Heart left ventricle (tissue), 16 donors: ENCODE measurements at places on chromosomes 3 and 15. TPM values are rescaled to one million over a fixed set of nuclear protein-coding genes. Genes with fewer than 3 reads are reported as not detected.
A peak's percentile ranks its signal among the peaks of the same experiment; 100 is the strongest.

GRCh38 chr3:88219138-88219792, 69.5 kb downstream of the C3orf38 start:
- no peaks in the 10 kb centered on the region for H3K36me3 ChIP-seq
- H3K27me3 ChIP-seq: no peaks in the 10 kb centered on the region
- no peaks in the 10 kb centered on the region for H3K4me1 ChIP-seq
- H3K4me3 ChIP-seq: no peak overlapping the region
- no peak for DNase-seq
- H3K27ac ChIP-seq: no peak overlapping the region

- no peak overlapping the region for H3K27ac ChIP-seq
- H3K4me3 ChIP-seq: no peak overlapping the region
- no peak for DNase-seq
- H3K4me1 ChIP-seq: no peaks in the 10 kb centered on the region
- no peaks in the 10 kb centered on the region for H3K36me3 ChIP-seq
- H3K27me3 ChIP-seq: no peaks in the 10 kb centered on the region
Measured at GRCh38 chr15:26298659-26299170, 435.6 kb upstream of the ATP10A start.

GRCh38 chr15:85752124-85752475, 42.6 kb downstream of the KLHL25 start:
- no peak for DNase-seq
- H3K4me3 ChIP-seq: no peak overlapping the region
- H3K27me3 ChIP-seq: no peaks in the 10 kb centered on the region
- H3K4me1 ChIP-seq: peaks cover 40% of the 10 kb centered on the region

- H3K4me3 ChIP-seq: no peak overlapping the region
- no peaks in the 10 kb centered on the region for H3K4me1 ChIP-seq
- H3K27me3 ChIP-seq: no peaks in the 10 kb centered on the region
- no peaks in the 10 kb centered on the region for H3K36me3 ChIP-seq
Measured at GRCh38 chr15:45391746-45392583, 13.6 kb upstream of the GATM start.

Gene IL17RD
- 5.4 TPM for total RNA-seq

- H3K27ac ChIP-seq: no peak overlapping the region
- H3K4me3 ChIP-seq: no peak overlapping the region
- DNase-seq: no peak
- peaks cover 6% of the 10 kb centered on the region for H3K4me1 ChIP-seq
Measured at GRCh38 chr3:186596568-186597287, 16.1 kb upstream of the AHSG start.

DNA sequence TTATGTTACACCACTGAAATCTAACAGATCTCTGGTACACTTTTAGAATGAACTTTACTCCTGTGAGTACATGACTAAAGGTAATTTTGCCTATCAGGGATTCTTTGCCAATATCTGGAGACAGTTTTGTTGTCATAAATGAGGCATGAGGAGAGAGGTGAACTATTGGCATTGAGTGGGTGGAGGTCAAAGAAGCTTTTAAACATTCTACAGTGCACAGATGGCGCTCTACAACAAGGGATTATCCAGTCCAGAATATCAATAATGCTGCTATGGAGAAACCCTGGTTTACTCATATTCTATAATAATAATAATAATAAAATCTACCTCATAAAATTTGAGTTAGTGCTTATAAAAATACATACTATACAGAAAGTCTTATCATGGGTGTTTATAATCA, 702.3 kb downstream of the SI start:
- H3K27ac ChIP-seq: no peak overlapping the region
- H3K36me3 ChIP-seq: no peaks in the 10 kb centered on the region
- H3K4me3 ChIP-seq: no peak overlapping the region

DNA sequence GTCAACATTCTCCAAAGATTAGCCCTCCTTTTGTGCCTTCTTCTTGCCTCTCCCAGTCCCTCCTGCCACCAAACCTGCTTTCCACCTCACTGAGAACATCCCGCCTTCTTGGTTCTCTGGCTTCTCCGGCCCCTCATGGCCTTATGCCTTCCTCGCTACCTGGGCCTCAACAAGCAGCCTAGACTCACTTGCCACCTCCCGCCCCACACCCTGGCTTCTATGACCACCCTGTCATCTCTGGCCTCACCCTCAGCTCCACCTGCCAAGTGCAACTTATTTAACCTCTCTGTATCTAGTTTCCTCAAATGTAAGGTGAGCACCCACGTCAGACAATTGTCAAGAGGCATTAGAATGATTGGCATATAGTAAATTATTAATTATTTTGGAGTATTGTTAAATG, 68.8 kb upstream of the MEX3B start:
- no peaks in the 10 kb centered on the region for H3K36me3 ChIP-seq
- no peaks in the 10 kb centered on the region for H3K4me1 ChIP-seq
- H3K27me3 ChIP-seq: no peaks in the 10 kb centered on the region

Gene PODXL2
- 4.1 TPM for total RNA-seq

Gene SLC15A2
- total RNA-seq: 2.9 TPM

DNA sequence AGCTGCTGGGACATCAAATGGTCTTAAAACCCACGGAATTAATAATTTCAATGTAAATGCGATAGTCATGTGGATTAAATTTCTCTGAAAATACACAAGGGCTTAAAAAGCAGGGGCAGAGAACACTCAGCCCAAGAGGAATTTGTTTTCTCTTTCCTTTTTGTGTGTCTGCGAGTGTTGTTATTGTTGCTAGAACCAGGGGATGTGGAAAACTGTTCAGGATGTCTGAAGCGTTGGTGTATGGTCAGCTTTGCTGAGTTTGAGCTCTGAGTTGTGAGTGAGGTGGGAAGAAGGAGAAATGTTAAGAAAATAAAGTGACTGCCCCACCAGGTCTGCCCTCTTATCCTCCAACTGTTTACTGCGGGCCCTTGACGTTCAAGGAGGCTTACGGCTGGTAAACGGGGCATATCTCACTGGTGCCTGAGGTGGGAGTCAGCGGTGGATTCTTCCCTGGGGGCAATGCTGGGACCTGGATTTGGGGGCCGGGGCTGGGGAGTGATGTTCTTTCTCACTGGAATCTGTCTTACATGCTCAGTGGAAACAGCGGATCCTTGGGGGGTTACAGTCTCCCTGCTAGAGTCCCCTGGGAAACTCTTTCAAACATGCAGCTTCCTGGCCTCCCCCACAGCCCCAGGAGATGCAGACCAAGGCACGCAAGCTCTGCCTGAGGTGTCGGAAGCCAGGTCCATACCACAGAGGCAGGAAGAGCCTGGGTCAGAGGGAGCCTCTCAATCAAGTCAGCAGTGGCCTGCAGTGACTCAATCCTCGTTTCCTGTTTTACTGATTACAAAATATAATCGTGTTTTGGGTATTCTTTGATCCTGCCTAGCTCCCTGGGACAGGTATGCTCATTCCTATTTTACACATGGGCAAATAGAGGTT, 41.8 kb downstream of the ITGA11 start:
- no peak overlapping the region for H3K27ac ChIP-seq
- DNase-seq: no peak
- no peaks in the 10 kb centered on the region for H3K4me1 ChIP-seq
- H3K4me3 ChIP-seq: no peak overlapping the region
- no peaks in the 10 kb centered on the region for H3K36me3 ChIP-seq
- no peaks in the 10 kb centered on the region for H3K27me3 ChIP-seq

- peak overlapping the region; percentile 78 for H3K4me3 ChIP-seq
- peaks cover 40% of the 10 kb centered on the region for H3K4me1 ChIP-seq
- H3K36me3 ChIP-seq: no peaks in the 10 kb centered on the region
- peak; percentile 64 for DNase-seq
Measured at GRCh38 chr15:84818261-84819131, 1.3 kb downstream of the ALPK3 start.

Gene IL5RA
- 0.40 TPM for total RNA-seq

DNA sequence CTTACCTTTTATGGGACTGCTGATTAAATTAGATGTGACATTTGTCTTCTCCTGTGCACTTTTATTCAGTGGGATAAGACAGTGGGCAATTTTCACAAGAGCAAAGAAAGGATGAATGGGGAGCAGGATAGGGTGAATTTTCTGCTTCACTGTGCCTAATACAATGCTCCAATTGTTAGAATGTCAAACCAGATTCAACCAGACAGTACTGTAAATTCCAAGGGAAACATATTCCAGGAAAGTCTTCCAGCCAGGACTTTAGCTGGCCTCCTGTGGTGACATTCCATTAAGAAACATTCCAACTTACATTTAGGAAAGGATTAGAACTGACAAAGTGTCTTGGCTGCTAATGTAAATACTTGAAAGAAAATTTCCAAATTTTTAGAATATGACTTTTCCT, 100.1 kb upstream of the PROK2 start:
- no peak overlapping the region for H3K4me3 ChIP-seq
- H3K4me1 ChIP-seq: no peaks in the 10 kb centered on the region
- no peaks in the 10 kb centered on the region for H3K27me3 ChIP-seq
- no peak for DNase-seq
- H3K36me3 ChIP-seq: no peaks in the 10 kb centered on the region
- H3K27ac ChIP-seq: no peak overlapping the region

GRCh38 chr3:100553618-100554372, 55.6 kb upstream of the ADGRG7 start:
- no peak overlapping the region for H3K27ac ChIP-seq
- no peaks in the 10 kb centered on the region for H3K4me1 ChIP-seq
- DNase-seq: no peak
